Fibroblast of lung (primary cell): ENCODE measurements at places on chromosomes 5 and 9.
A peak's percentile ranks its signal among the peaks of the same experiment; 100 is the strongest.

DNA sequence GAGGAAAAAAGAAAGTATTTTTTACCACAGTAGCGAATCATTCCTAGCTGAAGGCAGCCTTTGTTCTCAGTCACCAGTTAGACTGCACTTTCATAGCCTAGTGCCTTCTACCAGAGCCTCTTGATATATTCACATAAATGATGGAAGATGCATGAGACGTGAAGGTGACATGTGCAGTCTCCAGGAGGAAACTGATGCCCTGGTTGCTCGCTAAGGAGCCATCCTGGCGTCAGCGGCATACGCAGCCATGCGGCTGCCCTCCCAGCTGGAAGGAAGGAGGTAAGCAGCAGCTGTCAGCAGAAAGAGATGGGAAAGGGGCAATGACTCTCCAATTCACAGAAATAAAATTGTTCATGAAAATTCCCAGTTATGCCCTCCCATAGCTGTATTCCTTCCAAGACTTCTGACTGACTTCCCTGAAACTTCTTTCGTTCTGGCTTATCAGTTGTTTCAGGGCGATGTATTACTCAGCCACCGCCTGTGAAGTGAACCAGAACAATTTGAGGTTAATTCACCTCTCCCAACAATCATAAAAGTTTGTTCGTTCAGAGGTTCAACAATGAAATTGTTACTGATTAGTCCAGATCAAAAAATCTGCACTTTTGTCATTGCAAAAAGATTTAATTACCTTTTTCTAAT lies 331.2 kb downstream of the NR2F1-AS1 start:
- DNase-seq = peak; percentile 36
- H3K27ac ChIP-seq = peak overlapping the region; percentile 64
- H3K36me3 ChIP-seq = no peaks in the 10 kb centered on the region
- peak overlapping the region; percentile 51 for H3K4me3 ChIP-seq

DNA sequence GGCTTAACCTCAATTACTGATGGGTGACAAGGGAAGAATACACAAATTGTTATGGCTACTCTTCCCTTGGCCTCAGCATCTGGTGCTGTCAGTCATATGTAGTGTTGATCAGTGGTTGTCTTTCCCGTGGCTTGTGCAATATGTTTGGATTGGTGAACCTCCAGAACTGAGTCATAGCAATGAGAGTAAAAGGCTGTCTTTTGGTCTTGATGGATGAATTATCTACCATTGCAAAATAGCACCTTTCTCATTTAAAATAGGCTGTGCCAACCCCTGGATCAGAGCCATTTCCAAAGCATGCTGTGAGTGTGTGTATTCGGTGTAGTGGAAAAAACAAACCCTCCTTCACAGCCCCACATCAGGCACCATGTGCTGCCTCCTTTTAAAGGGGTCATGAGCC lies 14.6 kb upstream of the F2R start:
- H3K27ac ChIP-seq = no peak overlapping the region
- no peaks in the 10 kb centered on the region for H3K27me3 ChIP-seq
- no peak overlapping the region for H3K4me3 ChIP-seq

DNA sequence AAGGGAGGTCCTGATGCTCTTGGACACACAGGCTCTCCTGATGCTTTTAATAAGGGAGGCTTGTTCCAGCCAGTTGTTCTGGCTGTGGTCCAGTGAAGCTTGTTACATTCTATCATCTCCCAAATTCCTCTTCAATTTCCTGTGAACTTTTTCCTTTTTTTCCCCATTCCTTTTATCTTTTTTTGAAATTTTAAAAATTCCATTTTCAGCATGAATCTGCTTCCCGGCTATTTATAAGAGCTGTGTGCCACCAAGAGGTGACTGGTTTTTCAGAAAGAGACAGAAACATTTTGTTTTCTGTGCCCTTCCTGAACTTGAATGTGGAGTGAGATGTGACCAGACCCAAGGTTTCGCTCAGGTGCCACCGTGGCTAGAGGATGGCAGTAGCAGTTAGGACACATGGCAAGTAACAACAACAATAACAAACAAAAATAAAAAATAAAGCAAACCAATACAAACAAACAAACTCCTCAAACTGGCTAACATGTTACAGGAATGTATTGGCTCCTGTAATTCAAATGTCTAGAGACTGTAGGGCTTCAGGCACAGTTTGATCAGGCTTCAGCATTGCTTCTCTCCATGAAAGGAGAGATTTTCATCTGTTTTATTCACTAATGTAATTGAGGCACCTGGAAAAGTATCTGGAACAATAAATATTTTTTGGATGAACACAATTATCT lies 121.1 kb downstream of the BOD1 start:
- DNase-seq = peak; percentile 40
- H3K36me3 ChIP-seq = no peaks in the 10 kb centered on the region
- H3K27me3 ChIP-seq = no peaks in the 10 kb centered on the region
- no peak overlapping the region for H3K4me3 ChIP-seq

DNA sequence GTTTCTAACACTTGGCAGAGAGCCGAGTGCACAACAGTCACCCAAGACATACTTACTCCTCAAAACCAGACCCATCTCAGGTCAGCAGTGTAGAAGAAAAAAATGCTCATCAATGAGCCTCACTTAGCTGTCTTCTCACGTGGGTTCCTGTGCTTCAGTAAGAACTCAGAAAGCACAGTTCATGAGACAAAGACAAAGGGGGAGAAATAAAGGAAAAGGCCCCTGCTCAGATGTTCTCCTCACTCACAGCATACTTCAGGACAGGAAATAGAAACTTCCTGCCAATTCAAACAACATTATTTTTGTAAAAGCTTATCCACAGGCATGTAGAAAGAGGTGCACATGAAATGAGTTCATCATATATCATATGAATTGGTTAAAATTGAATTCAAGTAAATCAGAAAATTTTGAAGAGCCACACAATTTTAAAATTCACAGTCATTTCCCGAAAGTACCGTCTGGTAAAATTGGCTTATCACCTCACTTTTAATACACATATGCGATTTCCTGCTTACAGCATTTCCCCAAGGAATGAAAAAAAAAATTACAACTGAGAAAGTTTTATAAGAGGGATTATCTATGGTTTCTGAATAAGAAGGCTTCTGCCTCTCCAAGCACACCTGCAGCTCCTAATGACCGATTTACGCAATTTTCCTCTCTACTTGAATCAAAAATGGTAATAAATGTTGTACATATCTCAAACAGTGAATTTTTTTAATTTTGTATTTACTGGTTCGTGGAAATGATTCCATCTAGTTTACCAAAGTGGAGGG lies 328.3 kb downstream of the TMEM167A start:
- no peak overlapping the region for H3K27ac ChIP-seq
- no peak overlapping the region for H3K4me3 ChIP-seq
- no peaks in the 10 kb centered on the region for H3K36me3 ChIP-seq
- H3K4me1 ChIP-seq = no peaks in the 10 kb centered on the region
- DNase-seq = peak; percentile 27
- no peaks in the 10 kb centered on the region for H3K27me3 ChIP-seq

- H3K36me3 ChIP-seq = peaks cover 17% of the 10 kb centered on the region
- H3K27me3 ChIP-seq = no peaks in the 10 kb centered on the region
- H3K4me3 ChIP-seq = peak overlapping the region; percentile 96
- H3K27ac ChIP-seq = no peak overlapping the region
Measured at GRCh38 chr9:35108946-35109575, 6.1 kb upstream of the STOML2 start.

DNA sequence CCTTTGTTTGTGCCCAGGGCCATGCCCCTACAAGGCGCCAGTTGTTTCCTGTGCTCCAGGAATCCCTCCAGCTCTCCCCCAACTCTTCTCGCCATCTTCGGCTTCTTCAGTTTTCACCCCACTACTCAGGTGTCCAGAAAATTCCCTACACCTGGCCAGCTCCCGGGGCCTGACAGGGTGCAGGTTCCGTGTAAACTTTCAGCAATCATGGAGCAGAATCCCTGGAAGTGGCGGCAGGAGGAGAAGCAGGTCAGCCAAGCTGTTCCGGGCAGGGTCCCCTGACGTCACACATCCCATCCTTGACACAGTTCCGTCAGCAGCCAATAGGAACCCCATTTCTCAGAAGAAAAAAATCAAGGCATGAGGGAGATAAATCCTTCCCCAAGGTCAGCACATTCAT lies 12.2 kb upstream of the ADGRD2 start:
- no peak overlapping the region for H3K27ac ChIP-seq
- DNase-seq = no peak
- peaks cover 5% of the 10 kb centered on the region for H3K27me3 ChIP-seq
- H3K4me3 ChIP-seq = no peak overlapping the region
- H3K36me3 ChIP-seq = no peaks in the 10 kb centered on the region

GRCh38 chr9:123828449-123828848 lies 101.5 kb downstream of the DENND1A start:
- H3K27me3 ChIP-seq = no peaks in the 10 kb centered on the region
- H3K36me3 ChIP-seq = no peaks in the 10 kb centered on the region
- H3K4me1 ChIP-seq = no peaks in the 10 kb centered on the region
- no peak for DNase-seq
- no peak overlapping the region for H3K4me3 ChIP-seq

- no peaks in the 10 kb centered on the region for H3K36me3 ChIP-seq
- peaks cover 2% of the 10 kb centered on the region for H3K4me1 ChIP-seq
- H3K27me3 ChIP-seq = no peaks in the 10 kb centered on the region
- H3K4me3 ChIP-seq = no peak overlapping the region
- no peak overlapping the region for H3K27ac ChIP-seq
Measured at GRCh38 chr9:115882911-115883310, 270.7 kb upstream of the PAPPA start.

DNA sequence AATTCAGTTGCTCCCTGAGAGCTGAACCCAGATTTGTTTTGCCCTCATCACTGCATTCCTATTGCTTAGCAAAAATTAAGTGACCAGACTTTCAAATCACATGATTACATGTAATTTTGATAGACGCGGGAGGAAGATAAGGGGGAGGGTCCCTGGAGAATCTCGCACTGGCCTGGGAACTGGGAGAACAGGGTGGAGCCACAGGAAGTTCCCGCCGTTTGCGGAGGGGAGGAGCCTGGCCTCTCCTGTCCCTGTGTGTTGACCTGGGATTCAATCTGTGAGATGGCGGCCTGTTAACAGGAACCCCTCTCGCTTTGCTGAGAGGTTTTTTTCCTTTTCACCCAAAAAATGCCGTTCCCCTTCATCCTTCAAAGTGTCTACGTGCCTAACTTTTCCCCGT lies 142.9 kb upstream of the OR13F1 start:
- H3K36me3 ChIP-seq = no peaks in the 10 kb centered on the region
- no peak overlapping the region for H3K4me3 ChIP-seq
- H3K27me3 ChIP-seq = no peaks in the 10 kb centered on the region
- no peak for DNase-seq
- no peaks in the 10 kb centered on the region for H3K4me1 ChIP-seq

- H3K27ac ChIP-seq = no peak overlapping the region
- peaks cover 2% of the 10 kb centered on the region for H3K4me1 ChIP-seq
- no peak overlapping the region for H3K4me3 ChIP-seq
- no peaks in the 10 kb centered on the region for H3K36me3 ChIP-seq
Measured at GRCh38 chr5:81010336-81011169, 50.4 kb downstream of the RASGRF2 start.

DNA sequence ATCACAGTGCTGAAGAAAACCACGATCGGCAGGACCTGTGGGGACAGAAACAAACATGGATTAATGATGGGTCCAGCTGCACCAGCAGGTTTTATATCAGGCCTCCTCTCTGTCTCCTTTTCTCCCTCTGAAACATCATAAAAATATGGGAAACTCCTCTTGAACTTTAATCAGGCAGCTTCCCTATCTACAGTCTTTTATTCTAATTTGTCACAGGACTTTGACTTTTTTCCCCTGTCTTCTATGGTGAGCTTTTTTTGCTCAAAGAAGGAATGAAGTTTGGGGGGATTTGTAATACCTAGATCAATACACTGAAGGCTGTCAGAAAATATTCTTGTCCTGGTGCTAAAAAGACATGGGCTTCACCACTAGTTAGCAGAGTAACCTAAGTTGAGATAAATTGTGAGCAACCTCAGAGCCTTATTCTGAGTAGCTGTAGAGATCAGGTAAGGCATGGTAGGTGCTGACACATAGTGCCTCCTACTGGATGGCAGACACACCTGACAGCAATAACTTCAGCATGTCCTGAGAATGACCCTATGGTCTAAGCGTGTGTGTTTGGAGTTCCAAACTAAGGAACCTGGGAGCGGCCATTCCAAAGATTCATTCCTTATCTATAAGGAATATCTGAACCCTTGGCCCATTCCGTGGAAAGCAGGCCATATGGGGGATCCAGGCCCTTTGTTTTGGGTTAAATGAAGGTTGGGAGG lies 46.2 kb downstream of the SLC28A3 start:
- H3K27ac ChIP-seq = no peak overlapping the region
- no peak for DNase-seq
- H3K4me3 ChIP-seq = no peak overlapping the region

DNA sequence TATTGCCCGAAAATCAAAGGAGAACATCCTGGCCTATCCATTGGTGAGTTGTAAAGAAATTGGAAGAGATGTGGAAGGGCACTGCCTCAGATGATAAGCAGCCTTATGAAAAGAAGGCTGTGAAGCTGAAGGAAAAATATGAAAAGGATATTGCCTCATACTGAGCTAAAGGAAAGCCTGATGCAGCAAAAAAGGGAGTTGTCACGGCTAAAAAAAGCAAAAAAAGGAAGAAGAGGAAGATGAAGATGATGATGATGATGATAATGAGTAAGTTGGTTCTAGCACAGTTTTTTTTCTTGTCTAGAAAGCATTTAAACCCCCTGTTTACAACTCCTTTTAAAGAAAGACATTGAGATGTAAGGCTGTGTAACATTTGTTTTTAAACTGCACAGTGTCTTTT lies 59.8 kb upstream of the ZBED3 start:
- no peak overlapping the region for H3K4me3 ChIP-seq
- no peak for DNase-seq
- no peaks in the 10 kb centered on the region for H3K27me3 ChIP-seq
- H3K4me1 ChIP-seq = peaks cover 6% of the 10 kb centered on the region

- DNase-seq = peak; percentile 39
- H3K27me3 ChIP-seq = no peaks in the 10 kb centered on the region
- H3K4me3 ChIP-seq = peak overlapping the region; percentile 63
- peaks cover 9% of the 10 kb centered on the region for H3K4me1 ChIP-seq
- H3K27ac ChIP-seq = peak overlapping the region; percentile 49
Measured at GRCh38 chr9:21030389-21031035, 928 bp downstream of the HACD4 start.

GRCh38 chr5:67897980-67898379 lies 317.6 kb upstream of the PIK3R1 start:
- H3K36me3 ChIP-seq = no peaks in the 10 kb centered on the region
- H3K27me3 ChIP-seq = no peaks in the 10 kb centered on the region
- no peak overlapping the region for H3K27ac ChIP-seq
- H3K4me1 ChIP-seq = no peaks in the 10 kb centered on the region

GRCh38 chr9:135908093-135908753 lies 877 bp upstream of the CAMSAP1 start:
- peak overlapping the region; percentile 66 for H3K4me3 ChIP-seq
- no peaks in the 10 kb centered on the region for H3K27me3 ChIP-seq
- peaks cover 11% of the 10 kb centered on the region for H3K4me1 ChIP-seq
- no peak overlapping the region for H3K27ac ChIP-seq
